GM13977 (cell line): ENCODE measurements at places on chromosomes 1 and 21.
A peak's percentile ranks its signal among the peaks of the same experiment; 100 is the strongest.

DNA sequence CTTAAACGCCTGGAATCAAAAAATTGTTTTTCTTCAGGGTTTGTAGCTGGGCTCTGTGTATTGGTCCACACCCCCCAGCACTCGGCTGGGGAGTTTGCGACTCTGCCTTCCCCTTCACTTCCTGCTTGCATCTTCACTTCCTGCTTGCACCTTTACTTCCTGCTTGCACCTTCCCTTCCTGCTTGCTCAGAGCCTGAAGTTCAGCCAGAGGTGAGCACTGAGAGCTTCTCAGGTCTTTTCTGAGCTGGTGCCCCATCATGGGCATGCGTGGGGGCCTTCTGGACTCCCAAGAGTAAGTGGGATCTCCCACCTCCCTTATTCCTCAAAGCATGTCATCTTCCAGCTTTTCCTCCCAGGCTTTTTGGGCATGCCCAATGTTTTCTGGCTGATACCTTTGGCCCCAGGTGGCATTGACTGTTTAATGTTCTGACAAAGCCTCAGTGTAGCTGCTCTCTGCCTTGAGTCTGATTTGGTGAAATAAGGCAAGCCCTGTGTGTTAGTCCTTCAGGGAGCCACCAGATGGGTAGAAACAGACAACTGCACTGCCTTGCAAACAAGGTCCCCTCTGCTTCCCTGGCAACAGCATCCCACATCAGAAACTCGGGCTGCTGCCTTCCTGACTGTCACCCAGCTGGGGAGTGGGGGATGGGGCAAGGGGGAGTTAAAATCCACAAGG, 3.5 kb downstream of the KRTAP10-2 start:
- no peak for DNase-seq

DNA sequence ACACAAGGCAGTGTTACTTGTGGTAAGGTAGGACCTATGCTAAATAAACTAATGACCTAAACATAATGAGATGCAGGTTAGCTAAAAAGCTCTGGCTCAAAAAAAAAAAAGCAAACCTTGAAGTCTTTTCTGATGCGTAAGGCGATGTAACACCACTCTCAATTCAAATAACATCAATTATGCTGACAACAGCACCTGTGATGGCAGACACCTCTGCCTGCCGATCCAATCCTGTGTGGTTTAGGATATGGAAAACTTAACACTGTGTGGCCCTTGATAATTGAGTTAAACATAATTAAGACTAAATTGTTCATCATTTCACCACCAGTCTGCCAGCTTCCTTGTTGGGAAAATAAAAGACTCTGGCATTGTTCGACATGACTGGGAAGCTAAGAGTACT, 9.1 kb downstream of the RPAP2 start:
- no peak for DNase-seq

DNA sequence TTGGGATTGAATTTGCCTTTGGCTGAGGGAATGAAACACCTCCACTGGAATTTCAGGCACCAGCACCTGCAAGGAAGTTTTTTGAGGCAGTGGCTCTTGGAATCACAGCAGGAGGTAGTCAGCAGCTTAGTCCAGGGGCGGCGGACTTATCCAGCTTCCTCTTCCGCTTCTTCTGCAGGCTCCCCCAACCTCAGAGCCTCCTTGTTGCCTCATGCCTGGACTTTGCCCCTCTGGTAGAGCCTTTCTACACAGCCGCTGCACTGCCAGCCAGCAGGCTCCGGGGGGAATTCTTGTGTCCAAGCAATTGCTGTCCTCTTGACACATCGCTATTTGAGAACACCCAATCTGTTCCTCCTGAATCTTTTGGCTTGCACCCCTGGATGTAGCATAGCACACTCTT, 4.4 kb upstream of the RHEX start:
- DNase-seq, result no peak

DNA sequence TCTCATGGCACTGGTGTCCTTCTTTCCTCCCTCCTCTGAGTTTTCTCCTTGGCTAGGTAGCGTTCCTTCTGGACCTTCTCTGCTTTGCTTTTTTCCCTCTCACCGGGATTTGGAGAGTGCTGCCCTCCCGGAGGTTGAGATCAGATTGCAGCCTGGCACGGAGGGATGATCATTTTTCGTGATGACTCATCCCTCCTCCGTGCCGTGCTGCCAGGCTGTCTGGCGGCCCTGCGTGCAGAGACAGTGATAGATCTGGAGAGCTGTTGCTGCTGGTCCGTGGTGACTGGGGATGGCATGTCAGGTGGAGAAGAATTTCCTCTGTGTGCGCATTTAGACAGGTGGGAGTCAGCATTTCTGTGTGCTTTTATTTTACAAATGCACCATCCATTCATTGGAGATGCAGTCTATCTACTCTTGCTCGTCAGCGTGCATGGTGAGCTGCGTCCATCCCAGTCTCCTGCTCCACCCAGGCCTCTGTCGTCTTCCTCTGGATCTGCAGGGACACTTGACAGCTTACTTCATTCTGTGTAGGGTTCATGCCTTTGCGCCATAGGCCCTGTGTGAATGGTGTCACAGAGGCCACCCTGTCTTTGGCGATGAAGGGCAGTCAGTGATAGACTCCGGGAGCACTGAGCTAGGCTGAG, 104.4 kb downstream of the PCBP3 start:
- DNase-seq, result no peak

- no peak for DNase-seq
Observed at GRCh38 chr1:181120924-181121323, 32.4 kb downstream of the IER5 start.

DNA sequence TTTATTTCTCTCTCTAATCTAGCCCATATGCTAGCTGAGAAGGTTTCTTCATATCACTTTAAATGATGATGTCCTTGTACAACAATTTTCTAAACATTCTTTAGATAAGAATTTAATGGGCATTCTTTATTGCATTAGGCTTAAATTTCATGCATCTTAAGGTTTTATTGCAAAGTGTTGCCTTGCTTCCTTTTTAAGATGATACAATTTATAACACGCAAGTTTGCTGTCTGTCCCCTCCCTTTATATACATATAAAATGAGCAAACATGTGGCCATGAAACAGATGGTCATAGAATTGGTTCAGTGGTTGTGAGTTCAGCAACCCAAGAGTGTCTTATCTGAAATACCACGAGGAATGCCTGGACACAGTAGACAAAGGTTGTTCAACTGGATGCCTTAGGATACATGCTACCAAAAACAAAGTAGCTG, 12.1 kb downstream of the NBPF3 start:
- DNase-seq, result no peak

DNA sequence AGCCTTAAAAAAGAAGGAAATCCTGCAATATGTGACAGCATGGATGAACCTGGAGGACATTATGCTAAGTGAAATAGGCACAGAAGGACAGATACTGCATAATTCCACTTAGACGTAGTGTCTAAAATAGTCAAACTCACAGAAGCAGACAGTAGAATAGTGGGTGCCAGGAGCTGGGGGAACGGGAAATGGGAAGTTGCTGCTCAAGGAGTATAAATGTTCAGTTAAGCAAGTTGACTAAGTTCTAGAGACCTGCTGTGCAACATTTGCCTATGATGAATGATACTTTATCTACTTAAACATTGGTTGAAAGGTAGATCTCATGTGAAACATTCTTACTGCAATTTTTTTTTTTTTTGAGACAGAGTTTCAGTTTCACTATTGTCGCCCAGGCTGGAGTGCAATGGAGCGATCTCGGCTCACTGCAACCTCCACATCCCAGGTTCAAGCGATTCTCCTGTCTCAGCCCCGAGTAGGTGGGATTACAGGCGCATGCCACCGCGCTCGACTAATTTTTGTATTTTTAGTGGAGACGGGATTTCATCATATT, 197.8 kb downstream of the HIVEP3 start:
- peak; percentile 44 for DNase-seq

DNA sequence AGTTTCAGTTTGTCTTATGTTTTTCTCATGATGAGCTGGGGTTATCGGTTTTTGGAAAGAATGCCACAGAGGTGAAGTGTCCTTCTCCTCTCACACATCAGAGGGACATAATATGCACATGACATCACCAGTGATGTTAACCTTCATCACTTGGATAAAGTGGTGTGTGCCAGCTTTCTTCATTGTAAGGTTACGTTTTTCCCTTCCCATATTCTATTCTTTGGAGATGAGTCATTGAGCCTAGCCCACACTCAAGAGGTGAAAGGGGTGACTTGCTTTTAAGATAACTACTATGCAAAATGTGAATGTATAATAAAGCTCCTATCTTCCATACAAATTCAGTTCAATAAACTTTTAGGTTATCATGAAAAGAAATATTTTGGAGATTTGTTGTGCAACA, 36.7 kb upstream of the MAGI3 start:
- DNase-seq, result no peak

GRCh38 chr1:237685551-237685950, 205.2 kb downstream of the ZP4 start:
- DNase-seq, result no peak

- DNase-seq, result no peak
Observed at GRCh38 chr21:36023092-36023480, 37.2 kb downstream of the SETD4 start.

GRCh38 chr1:155650231-155650757, 38.3 kb downstream of the YY1AP1 start:
- DNase-seq, result no peak

DNA sequence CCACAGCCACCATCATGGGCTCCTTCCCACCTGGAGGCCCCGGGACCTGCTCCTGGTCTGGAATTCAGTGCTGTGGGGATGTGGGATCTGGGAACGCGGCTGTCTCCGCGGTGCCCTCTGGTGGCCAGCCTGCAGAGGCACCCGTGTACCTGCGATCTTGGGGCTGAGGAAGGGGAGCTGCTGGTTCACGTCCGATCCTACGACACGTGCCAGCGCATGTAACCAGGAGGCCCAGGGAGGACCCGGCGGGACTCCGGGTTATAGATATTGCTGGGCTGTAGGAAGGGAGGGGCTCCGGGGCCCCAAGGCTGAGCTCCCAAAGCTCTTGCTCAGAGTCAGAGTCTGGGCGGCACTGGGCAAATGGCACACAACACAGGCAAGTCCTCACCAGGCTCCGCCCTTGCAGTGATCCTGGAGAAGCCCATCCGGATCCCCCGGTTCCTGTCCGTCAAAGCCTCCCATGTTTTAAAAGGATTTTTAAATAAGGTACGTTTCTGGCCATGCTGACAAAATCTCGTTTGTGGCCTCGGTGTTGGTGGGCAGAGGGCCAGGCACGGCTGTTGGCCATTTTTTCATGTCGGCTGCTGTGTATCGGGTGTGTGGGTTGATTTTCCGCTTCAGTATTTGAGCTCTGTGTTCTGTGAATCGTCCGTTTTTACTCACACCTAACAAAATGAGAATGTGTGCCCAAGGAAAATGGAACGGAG, 20.1 kb downstream of the FAAP20 start:
- peak; percentile 87 for DNase-seq

DNA sequence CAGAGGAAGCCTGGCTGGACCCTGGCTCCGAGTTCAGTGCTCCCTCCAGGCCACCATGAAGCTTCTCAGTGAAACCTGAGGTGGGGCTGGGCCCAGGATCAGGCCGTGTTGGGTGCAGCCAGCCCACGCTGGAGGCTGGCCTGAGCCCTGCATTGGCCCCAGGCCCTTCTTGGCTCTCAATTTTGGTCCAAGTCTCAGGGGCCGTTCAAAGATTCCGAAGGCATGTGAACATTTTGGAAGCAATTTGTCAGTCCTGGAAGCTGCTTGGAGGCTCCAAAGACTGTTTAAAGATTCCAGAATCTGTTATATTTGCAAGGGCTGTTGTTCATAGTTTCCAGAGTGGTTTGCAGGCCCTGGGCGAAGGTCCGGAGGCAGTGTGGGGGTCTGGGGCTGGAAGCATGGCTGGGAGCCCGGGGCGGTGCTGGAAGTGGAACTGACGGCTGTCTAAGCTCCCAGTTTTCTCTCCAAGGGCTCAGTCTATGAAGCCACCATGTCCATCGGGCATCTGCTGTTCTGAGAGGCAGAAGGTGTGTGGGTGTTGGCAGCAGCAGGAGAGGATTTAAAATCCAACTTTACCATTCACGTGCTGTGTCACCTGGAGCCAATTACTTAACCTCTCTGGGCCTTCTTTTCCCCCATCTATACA, 104.9 kb downstream of the EPHB2 start:
- DNase-seq, result no peak

DNA sequence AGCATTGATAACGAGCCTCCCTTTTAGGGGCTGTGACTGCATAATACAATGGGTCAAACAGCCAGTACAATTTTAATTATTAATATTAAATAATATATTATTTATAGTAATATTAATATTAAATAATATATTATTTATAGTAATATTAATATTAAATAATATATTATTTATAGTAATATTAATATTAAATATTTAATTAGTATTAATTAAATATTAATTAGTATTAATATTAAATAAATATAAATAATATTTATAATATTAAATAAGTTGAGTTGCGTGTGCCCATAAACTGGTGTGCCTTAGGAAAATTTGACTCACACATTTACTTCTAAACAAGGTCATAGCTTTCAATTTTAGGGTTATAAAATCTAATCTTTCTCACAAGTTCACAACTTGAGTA, 509.3 kb upstream of the RGS18 start:
- DNase-seq, result no peak

GRCh38 chr1:65172936-65173690, 25.1 kb downstream of the AK4 start:
- no peak for DNase-seq

GRCh38 chr1:163191301-163191700, 11.4 kb downstream of the RGS5 start:
- DNase-seq, result no peak

- DNase-seq, result no peak
Observed at GRCh38 chr1:19441048-19441780, 44.1 kb downstream of the CAPZB start.

GRCh38 chr1:172425339-172425738, 4.9 kb downstream of the C1orf105 start:
- DNase-seq, result no peak

DNA sequence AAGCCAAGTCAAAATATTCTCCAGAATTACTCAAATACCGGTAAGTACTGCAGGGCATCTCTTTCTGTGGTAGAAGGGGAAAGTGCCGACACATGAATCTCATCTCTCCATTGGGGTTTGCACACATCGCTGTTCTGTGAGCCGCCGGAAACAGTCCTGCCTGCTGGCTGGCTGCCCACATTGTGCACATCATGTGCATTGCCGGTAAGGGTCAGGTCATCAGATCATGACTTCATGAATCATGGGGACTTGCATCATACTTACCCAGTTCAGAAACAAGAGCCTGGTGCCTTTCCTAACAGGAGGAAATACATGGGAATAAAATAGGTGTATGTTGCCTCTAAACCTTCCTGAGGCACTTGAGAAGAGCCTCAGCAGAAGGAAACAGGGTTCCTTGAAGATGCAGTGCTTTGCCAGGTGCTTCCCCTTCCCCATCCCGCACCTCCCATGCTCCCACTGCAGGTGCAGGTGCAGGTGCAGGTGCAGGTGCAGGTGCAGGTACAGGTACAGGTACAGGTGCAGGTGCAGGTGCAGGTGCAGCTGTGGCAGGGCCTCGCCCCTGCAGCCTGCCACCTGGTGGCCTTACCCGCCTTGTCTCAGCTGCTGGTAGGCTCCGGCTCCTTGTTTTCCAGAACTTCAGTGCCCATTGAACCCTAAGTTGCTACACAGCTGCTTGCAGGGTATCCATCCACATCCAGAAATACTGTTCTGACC, 26.5 kb downstream of the GPR137B start:
- DNase-seq, result no peak

DNA sequence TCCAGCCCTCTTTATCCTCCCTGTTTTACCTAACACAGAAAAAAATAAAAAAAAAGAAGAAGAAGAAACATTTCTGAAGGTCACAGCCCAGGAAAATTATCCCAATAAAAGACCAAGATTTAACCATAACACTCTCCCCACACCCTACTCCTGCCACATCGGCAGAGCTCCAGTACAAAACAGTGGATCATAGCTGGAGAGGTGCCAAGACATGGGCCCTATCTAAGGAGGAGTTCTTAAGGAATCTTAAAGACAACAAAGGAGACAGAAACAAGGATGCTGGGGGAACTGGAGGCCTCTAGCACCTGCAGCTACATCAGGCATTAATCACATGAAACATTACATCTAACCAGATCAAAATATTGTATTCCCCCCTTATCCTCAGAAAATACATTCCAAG, 432.8 kb downstream of the MATN1 start:
- DNase-seq, result no peak
